ENCODE measurements at places on chromosomes 13 and 19. TPM values are rescaled to one million over a fixed set of nuclear protein-coding genes. Genes with fewer than 3 reads are reported as not detected.

FGF22 gene
- polyA plus RNA-seq = 4.2 TPM

GJA3 gene
- 0.12 TPM for polyA plus RNA-seq

TRPM4 gene
- 5.1 TPM for polyA plus RNA-seq

CASP14 gene
- not detected for polyA plus RNA-seq

SIGLEC7 gene
- polyA plus RNA-seq = 3.7 TPM

ZC3H4 gene
- 18.5 TPM for polyA plus RNA-seq

ZNF571 gene
- 4.5 TPM for polyA plus RNA-seq

FCAR gene
- 0.13 TPM for polyA plus RNA-seq

CCDC169 gene
- 2.7 TPM for polyA plus RNA-seq

GTF2F1 gene
- polyA plus RNA-seq = 66.9 TPM

LILRA2 gene
- polyA plus RNA-seq = 3.7 TPM

ZNF256 gene
- polyA plus RNA-seq = 5.9 TPM

EBPL gene
- 70.0 TPM for polyA plus RNA-seq

MAN2B1 gene
- polyA plus RNA-seq = 23.5 TPM

ADPRHL1 gene
- polyA plus RNA-seq = 2.2 TPM

NLRP5 gene
- polyA plus RNA-seq = 2.7 TPM

CAPS gene
- 1.7 TPM for polyA plus RNA-seq

MBD3L3 gene
- polyA plus RNA-seq = not detected

VSIG10L gene
- 4.4 TPM for polyA plus RNA-seq

CRB3 gene
- polyA plus RNA-seq = not detected

ARL11 gene
- polyA plus RNA-seq = 0.28 TPM

NFKBIB gene
- polyA plus RNA-seq = 21.6 TPM

ZIC2 gene
- polyA plus RNA-seq = 0.02 TPM

CYP2A6 gene
- polyA plus RNA-seq = 3.4 TPM

ZNF442 gene
- polyA plus RNA-seq = 4.3 TPM

DUXA gene
- polyA plus RNA-seq = not detected

F10 gene
- polyA plus RNA-seq = 41.7 TPM

OVOL3 gene
- not detected for polyA plus RNA-seq
